Fibroblast of villous mesenchyme (primary cell): ENCODE measurements at places on chromosomes 6 and 20. TPM values are rescaled to one million over a fixed set of nuclear protein-coding genes. Genes with fewer than 3 reads are reported as not detected.

DNA sequence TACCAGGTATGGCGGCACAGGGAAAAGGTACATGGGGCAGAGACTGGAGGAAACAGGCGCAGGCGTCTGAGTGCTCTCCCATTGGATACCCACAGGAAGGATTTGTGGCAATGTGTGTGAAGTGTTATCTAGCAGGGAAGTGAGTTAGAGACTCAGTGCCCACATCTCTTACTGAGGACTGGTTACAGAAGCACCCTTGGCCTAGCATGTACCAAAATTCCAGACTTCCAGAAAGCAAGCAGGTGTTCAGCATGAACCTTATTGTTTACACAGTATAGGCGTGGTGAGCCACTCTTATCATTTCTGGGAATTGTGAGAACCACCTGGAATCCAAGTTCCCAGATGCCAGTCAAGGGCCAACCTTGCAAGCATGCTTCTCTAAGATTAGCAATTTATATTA is 14.2 kb downstream of the MANBAL start:
- no peak for DNase-seq

DNA sequence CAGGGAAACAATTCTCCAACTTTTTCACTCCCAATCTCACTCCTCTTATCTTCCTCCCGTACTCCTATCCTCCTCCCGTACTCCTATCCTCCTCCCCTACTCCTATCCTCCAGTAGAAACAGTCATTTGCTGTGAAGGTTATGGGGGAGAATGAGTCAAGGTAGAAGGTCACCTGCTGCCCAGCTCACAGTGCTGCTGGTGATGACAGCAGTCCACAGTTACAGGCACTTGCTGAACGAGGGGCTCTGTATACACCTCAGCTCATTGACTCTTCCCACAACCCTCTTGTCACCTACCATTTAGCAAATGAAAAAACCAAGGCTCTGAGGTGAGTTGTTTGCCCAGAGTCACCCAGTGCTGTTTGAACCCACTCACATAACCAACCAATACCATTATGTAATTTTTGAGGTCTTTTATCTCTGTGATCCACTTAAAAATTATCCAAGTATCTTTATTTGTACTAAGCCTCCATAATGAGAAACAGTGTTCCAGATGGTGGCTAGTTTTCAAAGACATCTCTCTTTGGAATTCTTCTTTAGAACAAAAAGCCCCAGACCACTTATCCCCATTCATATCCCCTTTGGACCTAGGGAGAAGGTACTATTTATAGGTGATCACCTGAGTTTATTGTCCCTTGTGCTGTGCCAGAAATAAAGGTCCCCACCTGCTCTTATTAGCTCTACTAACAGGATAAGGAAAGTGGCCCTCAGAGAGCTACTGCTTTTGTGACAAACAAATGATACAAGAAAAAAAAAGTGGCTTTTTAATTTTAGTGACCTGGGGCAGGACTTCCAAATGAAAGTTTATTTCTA is 53.2 kb downstream of the PTPN1 start:
- DNase-seq, result no peak

RGS17 gene
- 1.3 and 2.9 TPM in 2 replicates for total RNA-seq

- DNase-seq, result no peak
These were observed 267.9 kb downstream of the ADGRG6 start for GRCh38 chr6:142569676-142570075.

EYA2 gene
- total RNA-seq, result not detected in 2 replicates

MCHR2 gene
- total RNA-seq, result not detected in 2 replicates

- DNase-seq, result no peak
These were observed 47.6 kb downstream of the DLGAP4 start for GRCh38 chr20:36353740-36354139.

RAET1E gene
- total RNA-seq, result under 0.01 TPM in 1 of 2 replicates, not detected in the other
